ENCODE measurements at places on chromosomes 7 and 10.

DNA sequence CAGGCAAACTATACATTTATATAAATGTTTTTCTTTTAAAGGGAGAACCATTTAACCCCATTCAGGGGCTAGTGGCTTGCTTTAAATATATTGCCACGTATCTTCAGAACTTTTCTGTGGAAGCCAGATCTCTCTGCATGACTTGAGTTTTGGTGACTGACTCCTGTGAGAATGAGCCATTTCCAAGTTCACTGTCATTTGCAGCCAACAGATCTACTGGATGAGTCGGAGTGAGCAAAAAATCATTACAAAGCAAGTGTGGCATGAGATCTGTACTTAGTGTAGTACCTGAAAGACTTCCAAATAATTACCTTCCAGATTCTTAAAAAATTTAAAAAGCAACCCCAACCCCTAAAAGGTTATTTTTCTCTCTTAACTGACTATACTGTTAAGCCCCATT is 45.6 kb downstream of the PDSS1 start:
- no peak for DNase-seq

- no peak for DNase-seq
Measured at GRCh38 chr10:121597504-121598262, 561 bp downstream of the FGFR2 start.

- DNase-seq: no peak
Measured at GRCh38 chr7:99035723-99036545, 108.0 kb downstream of the SMURF1 start.

GRCh38 chr10:18860631-18861240 is 187.9 kb upstream of the MALRD1 start:
- DNase-seq: no peak

DNA sequence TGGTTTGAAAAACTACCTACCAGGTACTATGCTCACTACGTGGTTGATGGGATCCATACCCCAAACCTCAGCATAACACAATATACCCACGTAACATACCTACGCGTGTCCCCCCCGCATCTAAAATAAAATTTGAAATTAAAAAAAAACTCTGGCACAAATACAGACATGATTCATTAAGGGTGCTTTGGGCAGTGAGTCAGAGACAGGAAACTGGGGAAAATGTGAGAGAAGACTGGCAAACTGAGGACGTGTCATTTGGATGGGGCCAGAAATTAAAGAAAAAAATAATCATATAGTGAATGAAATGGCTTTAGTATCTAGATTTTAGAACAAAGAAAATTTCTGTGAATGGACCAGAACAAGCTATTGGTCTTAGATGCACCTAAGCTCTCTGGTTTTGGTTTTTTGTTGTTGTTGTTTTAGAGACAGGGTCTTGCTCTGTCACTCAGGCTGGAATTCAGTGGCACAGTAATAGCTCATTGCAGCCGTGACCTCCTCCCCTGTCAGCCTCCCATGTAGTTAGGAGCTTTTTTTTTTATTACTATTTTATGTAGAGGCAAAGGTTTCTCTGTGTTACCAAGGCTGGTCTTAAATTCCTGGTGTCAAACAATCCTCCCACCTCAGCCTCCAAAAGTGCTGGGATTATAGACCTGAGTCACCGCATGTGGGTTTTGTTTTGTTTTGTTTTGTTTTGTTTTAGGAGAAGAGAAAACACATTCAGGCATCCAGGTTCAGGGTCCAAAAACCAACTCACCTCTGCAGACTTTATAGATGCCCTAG is 5.9 kb upstream of the PRSS58 start:
- no peak for DNase-seq

- peak; percentile 61 for DNase-seq
Measured at GRCh38 chr10:43863859-43864591, 215.3 kb upstream of the ZNF32 start.

GRCh38 chr7:143938379-143939243 is 3.6 kb downstream of the OR2F2 start:
- no peak for DNase-seq

DNA sequence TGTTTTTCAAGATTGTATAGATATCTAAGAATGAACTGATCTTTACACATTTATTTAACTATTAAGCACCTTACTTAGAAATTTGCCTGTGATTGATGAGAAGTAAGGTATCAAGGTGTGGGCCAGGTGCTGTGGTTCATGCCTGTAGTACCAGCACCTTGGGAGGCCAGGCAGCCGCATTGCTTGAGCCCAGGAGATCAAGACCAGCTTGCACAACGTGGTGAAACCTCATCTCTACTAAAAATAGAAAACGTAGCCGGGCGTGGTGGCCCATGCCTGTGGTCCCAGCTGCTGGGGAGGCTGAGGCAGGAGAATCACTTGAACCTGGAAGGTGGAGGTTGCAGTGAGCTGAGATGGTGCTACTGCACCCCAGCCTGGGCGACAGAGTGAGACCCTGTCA is 33.7 kb downstream of the NME8 start:
- DNase-seq: no peak

- no peak for DNase-seq
Measured at GRCh38 chr7:70571961-70572360, 560.0 kb upstream of the GALNT17 start.

DNA sequence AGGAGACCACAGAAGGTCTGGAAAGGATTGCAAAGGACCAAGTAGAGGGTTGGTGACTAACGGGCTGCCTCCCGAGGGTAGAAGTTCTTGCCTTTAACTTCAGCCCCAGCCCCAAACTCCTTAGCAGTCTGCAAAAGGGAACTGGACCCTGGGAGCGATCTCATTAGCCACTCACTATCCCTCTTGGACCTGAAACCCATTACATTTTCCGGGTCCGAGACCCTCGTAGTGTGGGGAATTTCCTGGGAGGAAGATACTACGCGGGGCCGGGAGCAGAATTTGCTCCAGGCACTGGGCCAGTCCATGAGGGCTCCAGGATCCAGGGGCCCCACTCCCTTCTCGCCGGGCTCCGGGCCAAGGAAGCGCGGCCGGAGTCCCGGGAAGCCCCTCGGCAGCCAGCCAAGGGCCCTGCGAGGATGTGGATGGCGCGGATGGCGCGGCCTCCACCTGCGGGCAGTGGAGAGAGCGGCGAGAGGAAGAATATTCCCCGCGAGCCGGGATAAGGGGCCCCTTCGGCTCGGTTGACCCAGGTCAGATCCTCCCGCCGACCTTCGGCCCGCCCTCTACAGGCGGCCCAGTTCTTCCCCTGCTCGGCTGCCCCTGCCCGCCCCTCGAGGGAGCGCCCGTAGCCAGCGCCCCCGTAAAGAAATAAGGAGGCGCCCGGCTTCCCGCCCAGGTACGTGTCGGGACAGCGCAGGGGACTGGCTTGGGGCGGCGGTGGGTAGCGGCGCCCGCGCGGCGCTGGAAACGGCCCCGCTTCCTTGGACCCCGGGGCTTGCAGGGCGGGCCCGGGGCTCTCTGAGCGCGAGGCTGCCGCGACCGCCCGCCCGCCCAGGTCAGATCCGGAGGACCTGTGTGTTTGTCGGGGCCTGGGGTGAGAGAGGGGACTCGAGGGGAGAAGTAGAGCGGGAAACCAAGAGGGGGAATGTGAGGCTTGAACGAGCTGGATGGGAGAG is at the start of gene MYO3A:
Gene MYO3A, plus strand, starts transcription at position 577 of the 956 bp plus-strand sequence. CDS start 17,882 bp downstream, outside the sequence.
- DNase-seq: no peak

DNA sequence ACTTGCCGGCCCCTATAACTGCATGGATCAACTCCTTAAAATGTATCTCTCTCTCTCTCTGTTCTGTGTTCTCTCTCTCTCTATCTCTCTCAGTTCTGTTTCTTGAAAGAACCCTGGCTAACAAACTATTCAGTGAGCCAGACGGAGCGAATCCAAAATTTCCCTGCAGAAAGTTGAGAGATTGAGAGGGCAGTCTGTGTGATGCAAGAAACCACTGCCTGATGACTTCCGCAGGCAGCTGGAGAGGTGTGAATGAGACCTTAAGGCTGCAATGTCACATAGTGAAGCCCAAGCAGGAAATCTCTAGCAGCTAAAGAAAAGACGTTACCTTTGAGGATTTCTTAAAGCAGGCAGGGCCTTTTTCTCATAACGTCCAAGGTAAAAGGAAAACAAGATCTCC is 17.3 kb downstream of the FAM107B start:
- DNase-seq: no peak

DNA sequence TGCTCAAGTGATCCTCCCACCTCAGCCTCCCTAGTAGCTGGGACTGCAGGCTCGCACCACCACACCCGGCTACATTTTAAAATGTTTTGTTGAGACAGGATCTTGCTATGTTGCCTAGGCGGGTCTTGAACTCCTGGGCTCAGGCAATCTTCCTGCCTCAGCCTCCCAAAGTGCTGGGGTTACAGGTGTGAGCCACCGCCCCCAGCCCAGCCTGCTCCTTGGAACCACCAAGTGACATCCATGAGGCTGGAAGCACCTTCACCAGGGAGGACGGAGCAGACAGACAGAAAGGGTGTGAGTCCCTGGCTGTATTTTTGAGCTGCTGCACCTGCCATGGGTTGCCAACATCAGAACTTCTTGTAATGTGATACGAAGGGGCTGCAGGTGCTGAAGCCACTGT is 62.3 kb upstream of the UBE3C start:
- no peak for DNase-seq

- DNase-seq: peak; percentile 95
Measured at GRCh38 chr10:29811751-29812427, 177.1 kb upstream of the SVIL start.

DNA sequence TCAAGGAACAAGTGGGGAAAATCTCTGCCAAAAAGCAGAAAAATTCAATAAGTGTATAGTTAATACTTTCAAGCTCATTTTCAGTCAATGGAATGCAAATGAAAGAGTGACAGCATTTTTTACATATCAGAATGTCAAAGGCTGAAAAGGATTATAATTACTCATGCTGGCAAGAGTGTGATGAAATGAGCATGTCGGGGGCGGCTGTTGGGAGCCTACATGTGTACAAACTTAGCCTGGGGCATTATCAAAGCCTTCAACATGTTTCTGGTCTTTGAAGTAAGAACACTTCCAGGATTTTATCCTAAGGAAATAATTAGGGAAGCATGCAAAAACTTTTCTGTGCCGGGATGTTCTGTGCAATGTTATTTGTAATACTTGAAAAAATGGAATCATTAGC is 221.7 kb upstream of the LYZL1 start:
- peak; percentile 4 for DNase-seq

DNA sequence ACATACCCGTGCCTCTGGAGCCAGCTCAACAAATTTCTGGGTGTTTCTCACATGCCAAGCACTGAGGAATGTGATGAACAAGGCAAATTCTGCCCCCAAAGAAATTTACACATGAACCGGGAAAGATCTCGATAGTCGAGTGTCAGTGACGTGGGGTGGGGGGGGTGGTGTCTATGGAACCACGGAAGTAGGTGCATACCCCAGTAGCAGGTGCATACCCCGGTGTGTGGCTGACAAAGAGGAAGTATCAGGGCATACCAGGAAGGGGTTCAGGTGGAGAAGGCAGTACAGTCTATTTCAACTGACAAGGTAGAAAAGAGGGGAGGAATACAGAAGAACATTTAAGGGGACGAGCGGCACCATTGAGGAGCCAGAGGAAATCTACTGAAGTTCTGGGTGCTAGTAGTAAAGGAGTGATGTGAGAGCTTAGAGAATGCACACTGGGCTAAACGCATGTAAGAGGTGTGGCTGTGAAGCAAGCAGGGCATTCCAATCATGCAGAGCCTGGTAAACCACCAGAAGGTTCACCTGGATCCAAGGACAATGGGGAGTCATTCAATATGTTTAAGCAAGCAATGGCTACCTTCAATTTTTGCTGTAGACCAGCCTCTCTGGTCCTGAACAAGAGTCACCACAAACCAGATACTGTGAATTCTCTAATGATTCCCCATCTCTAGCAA is 6.2 kb downstream of the CCDC6 start:
- no peak for DNase-seq

- DNase-seq: no peak
Measured at GRCh38 chr7:89607792-89608191, 546.5 kb upstream of the STEAP1 start.

DNA sequence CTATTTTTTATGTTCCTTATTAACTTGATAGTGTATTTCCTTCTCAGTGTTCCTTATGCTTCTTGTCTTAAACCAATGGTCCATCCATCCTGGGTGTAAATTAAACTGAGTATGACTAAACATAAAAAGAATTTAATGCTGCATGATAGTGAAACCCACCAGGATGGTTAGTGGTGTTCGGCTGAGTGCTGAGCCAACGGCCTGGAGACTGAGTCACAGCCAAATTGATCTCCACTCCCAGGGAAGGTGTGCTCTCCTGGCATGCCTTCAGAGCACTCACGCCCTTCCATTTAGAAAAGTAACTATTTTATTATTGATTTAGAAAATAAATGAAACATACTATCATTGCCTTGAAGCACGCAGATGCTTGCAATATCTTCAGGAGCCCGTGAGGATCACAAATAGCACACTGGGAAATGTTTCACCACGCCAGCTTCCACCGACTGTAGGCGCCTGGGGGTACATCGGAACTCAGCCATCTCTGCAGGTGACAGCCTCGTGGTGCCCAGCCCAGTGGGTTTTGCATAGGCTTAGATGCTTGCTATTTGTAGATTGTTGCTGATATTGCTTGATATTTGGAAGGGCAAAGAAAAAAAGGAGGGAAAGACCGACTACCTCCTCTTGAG is 40.0 kb upstream of the LOXL4 start:
- DNase-seq: no peak

GRCh38 chr7:84425702-84426259 is 231.2 kb upstream of the SEMA3A start:
- no peak for DNase-seq

- DNase-seq: no peak
Measured at GRCh38 chr7:30543813-30544525, 39.3 kb upstream of the GGCT start.
